Gastrocnemius medialis (tissue), 4 donors: ENCODE measurements at places on chromosomes 1 and 21. TPM values are rescaled to one million over a fixed set of nuclear protein-coding genes. Genes with fewer than 3 reads are reported as not detected.
A peak's percentile ranks its signal among the peaks of the same experiment; 100 is the strongest.

GRCh38 chr1:227934476-227935313 is 13.0 kb downstream of the WNT9A start:
- DNase-seq: peak; percentile 43
- H3K27me3 ChIP-seq: no peaks in the 10 kb centered on the region
- H3K4me3 ChIP-seq: no peak overlapping the region
- peaks cover 30% of the 10 kb centered on the region for H3K4me1 ChIP-seq

- DNase-seq: no peak
- no peak overlapping the region for H3K4me3 ChIP-seq
- H3K36me3 ChIP-seq: no peaks in the 10 kb centered on the region
- no peak overlapping the region for H3K27ac ChIP-seq
- no peaks in the 10 kb centered on the region for H3K4me1 ChIP-seq
- no peaks in the 10 kb centered on the region for H3K27me3 ChIP-seq
Measured at GRCh38 chr1:166905900-166906299, 29.8 kb upstream of the TADA1 start.

Gene CATSPER4
- not detected for total RNA-seq

Gene SERPINC1
- total RNA-seq: 1.7 TPM

- no peaks in the 10 kb centered on the region for H3K36me3 ChIP-seq
- no peaks in the 10 kb centered on the region for H3K27me3 ChIP-seq
- no peak for DNase-seq
- H3K4me1 ChIP-seq: no peaks in the 10 kb centered on the region
- H3K27ac ChIP-seq: no peak overlapping the region
- no peak overlapping the region for H3K4me3 ChIP-seq
Measured at GRCh38 chr1:97996880-97997279, 76.0 kb upstream of the DPYD start.

DNA sequence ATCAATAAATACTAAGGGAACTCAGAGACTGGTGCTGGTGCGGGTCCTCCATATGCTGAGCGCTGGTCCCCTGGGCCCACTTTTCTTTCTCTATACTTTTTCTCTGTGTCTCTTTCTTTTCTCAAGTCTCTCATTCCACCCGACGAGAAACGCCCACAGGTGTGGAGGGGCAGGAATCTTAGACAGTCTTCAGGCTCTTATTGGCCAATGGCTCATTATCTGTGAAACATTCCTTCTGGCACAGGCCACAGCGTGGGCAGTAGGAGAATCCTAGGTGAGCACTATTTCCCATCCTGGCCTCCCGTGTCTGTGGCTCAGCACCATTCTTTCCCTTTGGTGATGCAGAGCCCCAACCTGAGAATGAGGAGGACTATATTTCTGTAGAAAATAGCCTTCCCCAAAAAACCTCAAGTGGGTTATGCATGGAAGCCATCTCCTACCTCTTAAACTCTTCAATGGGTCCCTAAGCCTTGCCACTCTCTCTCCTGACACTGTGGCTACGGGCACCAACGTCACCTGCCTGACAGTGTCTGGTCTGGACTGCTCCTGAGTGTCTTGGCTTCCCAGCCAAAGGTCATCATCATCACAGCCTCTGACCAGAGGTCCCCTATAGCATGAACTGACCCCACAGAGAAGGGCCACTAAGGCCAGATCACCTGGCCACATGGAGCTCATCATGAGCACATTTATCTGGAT is 6.2 kb upstream of the SLAMF1 start:
- no peak for DNase-seq
- H3K36me3 ChIP-seq: no peaks in the 10 kb centered on the region
- no peaks in the 10 kb centered on the region for H3K27me3 ChIP-seq
- no peaks in the 10 kb centered on the region for H3K4me1 ChIP-seq
- H3K4me3 ChIP-seq: no peak overlapping the region

DNA sequence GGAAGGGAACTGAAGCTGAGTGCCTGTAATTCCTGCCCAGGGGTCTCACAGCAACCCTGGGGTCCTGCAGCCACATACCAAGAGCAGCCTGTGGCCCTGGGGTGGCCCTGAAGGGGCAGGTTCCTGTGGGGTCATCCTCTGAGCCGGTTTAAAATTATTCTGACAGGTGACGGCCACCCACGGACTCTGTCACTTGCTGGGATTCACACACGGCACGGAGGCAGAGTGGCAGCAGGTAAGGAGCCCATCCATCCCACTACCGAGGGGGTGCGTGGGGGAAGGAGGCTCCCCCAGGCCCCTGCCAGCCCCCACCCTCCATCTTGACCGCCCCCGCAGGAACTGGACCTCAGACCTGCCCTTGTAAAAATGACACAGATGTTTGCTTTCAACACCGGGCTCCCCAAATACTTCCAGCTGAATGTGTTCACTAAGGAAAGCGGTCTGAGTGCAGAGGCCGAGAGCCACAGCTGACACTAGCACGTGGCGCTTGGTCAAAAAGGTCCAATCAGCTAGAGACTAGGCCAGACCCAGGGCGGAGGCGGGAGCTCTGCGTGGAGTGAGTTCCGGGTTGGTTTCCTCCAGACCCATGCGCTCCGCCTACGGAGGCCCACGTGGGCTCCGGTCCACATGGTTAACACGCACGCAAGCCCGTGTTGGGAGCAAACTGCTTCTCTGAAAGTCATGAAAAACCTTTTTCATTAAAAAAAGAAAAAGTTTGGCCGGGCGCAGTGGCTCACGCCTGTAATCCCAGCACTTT is 10.0 kb downstream of the YBEY start:
- peaks cover 9% of the 10 kb centered on the region for H3K4me1 ChIP-seq
- peaks cover 12% of the 10 kb centered on the region for H3K36me3 ChIP-seq
- no peak overlapping the region for H3K4me3 ChIP-seq
- H3K27ac ChIP-seq: peak overlapping the region; percentile 53

GRCh38 chr1:9317591-9318417 is 25.1 kb downstream of the SPSB1 start:
- no peak for DNase-seq
- no peak overlapping the region for H3K27ac ChIP-seq
- H3K4me3 ChIP-seq: no peak overlapping the region
- peaks cover 26% of the 10 kb centered on the region for H3K4me1 ChIP-seq
- no peaks in the 10 kb centered on the region for H3K36me3 ChIP-seq
- H3K27me3 ChIP-seq: no peaks in the 10 kb centered on the region

DNA sequence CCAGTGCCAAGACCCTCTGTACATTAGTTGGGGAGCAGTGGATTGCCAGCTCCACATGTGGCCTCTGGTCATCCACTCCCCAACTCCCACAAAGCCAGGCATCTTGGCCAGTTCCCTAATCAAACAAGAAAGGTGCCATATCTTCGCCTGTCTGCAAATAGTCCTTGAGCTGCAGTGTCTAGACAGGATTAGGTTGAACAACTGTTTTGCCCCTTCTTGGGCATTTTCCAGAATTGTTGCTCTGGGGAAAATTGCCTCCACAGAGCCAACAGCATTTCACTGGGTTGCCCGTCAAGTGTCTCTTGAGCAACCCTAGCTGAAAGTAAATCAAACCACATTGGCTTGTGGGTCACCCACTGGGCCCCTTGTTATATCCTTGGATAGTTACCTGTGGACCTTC is 109.3 kb downstream of the GDAP2 start:
- H3K27me3 ChIP-seq: no peaks in the 10 kb centered on the region
- no peak for DNase-seq
- peaks cover 26% of the 10 kb centered on the region for H3K4me1 ChIP-seq

DNA sequence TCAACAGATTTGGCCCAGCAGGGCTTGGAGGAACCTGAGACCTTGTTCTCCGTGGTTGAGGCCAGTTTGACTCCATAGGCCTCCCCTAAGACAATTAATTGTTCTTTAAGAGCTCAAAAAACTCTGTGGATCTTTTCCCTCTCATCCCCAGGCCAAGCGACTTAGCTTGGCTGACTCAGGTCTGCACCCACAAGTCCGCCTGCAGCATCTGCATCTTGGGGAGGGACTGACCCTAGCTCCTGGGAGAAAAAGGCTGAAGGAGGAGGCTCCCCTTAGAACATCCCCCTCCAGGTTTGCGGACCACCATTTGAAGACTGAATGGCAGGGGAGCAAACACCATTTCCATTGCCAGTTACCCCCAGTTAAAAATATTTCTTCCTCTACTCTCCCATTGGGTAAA is 1.5 kb upstream of the HES2 start:
- no peak overlapping the region for H3K27ac ChIP-seq
- peaks cover 25% of the 10 kb centered on the region for H3K4me1 ChIP-seq
- no peaks in the 10 kb centered on the region for H3K36me3 ChIP-seq
- peaks cover 94% of the 10 kb centered on the region for H3K27me3 ChIP-seq
